NCI-H2107 (cell line): ENCODE measurements at places on chromosomes 7 and 10.
A peak's percentile ranks its signal among the peaks of the same experiment; 100 is the strongest.

DNA sequence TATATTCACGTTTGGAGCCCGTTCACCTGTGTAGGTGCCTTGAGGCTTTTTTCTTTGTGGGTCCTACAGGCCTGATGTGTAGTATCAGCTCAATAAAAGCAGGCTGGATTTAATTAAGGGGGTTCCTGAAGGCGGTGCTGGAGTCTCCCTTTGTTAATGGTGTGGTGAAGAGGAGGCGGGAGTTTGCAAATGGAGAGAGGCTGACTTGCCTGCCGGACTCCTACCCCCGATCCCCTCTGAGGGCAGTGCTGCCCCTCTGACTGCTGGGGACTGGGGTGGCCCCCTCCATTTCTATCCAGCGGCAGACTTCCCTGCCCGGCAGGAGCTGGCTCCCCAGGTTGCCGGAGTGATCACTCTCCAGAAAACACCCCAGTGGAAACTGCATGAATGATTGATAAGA lies 45.1 kb downstream of the ZMIZ1 start:
- DNase-seq = no peak

GRCh38 chr10:60594476-60595051 lies 183.7 kb upstream of the CDK1 start:
- DNase-seq = no peak

- DNase-seq = no peak
These were observed 239.6 kb downstream of the DNAJB6 start for GRCh38 chr7:157576415-157576814.

- DNase-seq = no peak
These were observed 25.2 kb downstream of the ABCB1 start for GRCh38 chr7:87575521-87575920.

DNA sequence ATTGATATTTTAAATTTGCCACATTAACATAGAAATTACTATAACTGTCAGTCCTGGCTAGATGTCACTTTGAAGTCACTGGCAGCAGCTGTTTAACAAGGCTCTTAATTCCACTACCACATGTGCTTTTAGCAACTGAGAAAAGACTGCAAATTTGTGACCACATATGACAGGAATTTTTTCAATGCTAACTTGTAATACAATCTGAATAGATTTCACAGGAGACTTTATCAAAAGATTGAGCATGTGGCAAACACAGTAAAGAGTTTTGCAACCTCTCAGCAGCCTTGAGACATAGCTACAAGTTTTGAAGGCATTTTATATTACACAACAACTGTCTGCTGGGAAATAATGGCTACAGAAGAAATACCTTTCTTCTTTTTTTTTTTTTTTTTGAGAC lies 73.0 kb downstream of the MICU1 start:
- no peak for DNase-seq

- DNase-seq = no peak
These were observed 99.0 kb upstream of the EGR2 start for GRCh38 chr10:62915158-62915557.

GRCh38 chr10:60399328-60399727 lies 9.7 kb upstream of the ANK3 start:
- no peak for DNase-seq

DNA sequence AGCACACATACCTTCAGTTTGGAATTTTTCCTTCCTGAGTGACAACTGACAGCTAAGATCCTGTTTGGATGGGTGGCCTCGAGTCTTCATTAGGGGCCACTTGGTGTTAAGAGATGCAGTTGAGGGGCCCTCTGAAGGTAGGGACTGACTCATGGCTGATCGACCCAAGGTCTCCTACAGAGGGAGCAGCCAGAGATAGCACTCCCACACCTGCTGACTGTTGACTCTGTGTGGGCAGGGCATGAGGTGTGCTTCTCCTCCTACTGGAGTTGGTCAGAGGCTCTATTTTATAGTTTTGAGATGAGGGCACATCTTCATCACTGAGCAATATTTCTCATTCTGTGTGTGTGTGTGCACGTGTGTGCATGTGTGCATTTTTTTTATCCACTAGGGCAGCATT lies 378.8 kb upstream of the PODXL start:
- DNase-seq = no peak

GRCh38 chr10:8044908-8045725 lies 9.4 kb upstream of the GATA3 start:
- DNase-seq = no peak

DNA sequence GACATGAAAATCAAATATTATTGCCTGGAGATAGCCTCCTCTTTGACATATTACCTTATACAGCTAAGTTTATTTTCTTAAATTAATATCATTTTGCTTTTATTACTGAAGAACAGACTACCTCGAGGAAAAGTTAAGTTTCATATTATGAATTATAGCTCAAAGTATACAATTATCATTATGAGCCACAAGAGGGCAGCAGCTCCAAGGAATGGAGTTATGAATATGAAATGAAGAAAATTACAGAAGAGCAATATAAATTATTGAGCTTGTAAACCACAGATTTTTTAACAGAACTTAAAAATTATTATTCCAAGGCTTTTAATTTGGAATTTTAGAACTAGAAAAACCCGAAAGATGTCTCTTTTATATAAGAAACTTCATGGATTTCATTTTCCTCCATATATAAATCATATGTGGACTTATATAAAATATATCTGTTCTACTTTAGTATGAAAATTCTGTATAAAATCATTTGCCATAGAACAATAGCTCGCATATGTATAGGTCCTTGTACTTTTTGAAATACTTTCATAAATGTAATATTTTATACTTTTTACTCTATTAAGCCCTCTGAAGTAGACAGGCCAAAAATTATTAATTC lies 40.1 kb downstream of the IQUB start:
- DNase-seq = no peak

GRCh38 chr10:74913377-74913979 lies 87.1 kb downstream of the KAT6B start:
- no peak for DNase-seq

DNA sequence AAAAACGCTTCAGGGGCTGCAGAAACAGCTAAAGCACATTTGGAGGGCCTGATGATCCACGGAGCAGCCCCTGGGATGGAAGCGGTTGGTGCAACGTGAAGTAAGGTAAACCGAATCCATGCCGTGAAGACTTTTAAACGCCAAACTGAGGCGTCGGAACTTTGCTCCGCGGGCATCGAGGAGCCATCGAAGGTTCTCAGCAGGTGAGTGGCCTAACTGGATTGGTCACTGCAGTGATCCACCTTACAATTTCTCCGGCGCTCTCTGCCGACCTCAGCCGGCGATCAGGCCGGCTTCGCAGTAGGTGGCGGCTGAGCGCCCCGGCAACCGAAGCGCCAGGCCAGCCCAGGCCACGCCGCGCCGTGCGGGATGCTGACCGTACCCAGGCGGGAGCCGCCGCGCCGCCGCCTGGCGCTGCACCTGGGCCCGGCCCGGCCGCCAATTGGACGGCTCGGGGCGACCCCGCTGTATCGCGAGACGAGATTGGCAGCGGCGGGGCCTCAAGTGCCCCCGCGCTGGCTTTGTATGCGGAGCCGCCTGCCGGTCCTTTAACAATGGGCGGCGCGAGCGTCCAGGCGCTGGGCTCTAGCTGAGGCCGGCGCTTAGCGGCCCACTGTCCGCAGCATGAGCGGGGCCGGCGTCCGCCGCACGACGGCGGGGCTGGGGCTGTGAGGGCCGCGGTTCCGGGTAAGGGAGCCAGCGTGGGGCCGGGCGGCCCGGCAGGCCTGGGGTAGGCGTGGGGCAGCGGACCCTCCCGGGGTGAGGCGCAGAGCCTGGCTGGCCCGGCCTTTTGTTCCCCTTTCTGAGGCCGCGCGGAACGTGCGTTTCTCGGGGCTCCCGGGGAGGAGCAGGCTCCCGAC lies at the start of gene CCNJ:
Gene CCNJ (plus strand): TSS at position 551 of the 860 bp plus-strand sequence. CDS start 811 bp downstream, outside the sequence.
- DNase-seq = peak; percentile 65

- DNase-seq = no peak
These were observed 33.9 kb downstream of the STRIP2 start for GRCh38 chr7:129468087-129468486.

GRCh38 chr7:111942450-111943081 lies 263.6 kb downstream of the DOCK4 start:
- DNase-seq = no peak

DNA sequence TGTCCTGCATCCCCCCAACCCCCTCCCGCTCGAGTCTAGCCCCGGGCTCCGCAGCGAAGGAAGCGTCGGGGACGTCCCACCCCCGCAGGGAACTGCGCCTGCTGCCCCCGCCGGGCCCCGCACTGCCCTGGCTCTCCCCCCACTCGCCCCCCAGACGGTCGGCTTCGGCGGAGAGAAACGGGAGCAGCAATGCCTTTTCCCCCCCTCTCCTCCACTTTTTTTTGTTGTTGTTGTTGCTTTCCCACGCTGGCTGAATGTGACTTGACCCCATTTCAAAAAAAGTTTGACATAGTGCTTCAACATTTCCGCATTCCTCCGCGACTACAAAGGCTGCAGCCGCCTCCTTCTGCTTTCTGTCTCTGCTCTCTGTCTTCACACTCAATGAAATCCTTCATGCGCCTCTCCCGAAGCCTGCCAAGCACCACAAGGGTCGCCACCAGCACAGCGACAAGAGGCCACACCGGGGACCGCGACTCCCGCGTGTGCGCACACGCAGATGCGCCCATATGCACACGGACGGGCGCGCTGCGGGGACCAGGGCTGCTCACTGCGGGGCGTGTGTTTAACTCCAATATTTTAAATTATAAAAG lies 1.0 kb downstream of the CDK6 start:
- no peak for DNase-seq

- DNase-seq = no peak
These were observed 7.4 kb upstream of the CPED1 start for GRCh38 chr7:120981117-120981516.

GRCh38 chr7:25028370-25029021 lies 48.5 kb upstream of the OSBPL3 start:
- DNase-seq = no peak

DNA sequence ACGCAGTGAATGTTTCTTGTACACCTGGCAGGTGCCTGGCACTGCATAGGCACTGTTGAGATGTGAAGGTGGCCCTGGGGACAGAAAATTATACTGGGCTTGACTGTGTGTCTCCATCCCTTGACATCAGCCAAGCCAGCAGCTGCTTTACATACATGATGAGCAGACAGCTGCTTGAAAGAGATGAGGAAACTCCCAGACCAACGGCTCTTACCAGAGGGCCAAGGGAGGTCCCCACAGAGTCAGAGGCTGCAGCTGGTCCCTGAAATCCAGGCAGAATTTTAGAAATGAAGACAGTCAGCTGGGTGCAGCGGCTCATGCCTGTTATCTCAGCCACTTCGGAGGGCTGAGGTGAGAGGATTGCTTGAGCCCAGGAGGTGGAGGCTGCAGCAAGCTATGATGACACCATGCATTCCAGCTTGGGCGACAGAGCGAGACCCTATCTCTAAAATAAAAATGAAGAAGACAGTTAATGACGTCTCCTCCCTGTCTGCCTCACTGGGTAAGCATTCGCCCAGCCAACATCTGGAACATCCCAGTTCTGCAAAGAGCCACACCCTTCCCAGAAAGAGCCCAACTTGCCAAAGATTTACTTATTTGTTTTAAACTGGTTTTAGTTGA lies 17.6 kb downstream of the LIMK1 start:
- peak; percentile 54 for DNase-seq

- DNase-seq = no peak
These were observed 573.9 kb downstream of the GATA3 start for GRCh38 chr10:8628351-8628750.

DNA sequence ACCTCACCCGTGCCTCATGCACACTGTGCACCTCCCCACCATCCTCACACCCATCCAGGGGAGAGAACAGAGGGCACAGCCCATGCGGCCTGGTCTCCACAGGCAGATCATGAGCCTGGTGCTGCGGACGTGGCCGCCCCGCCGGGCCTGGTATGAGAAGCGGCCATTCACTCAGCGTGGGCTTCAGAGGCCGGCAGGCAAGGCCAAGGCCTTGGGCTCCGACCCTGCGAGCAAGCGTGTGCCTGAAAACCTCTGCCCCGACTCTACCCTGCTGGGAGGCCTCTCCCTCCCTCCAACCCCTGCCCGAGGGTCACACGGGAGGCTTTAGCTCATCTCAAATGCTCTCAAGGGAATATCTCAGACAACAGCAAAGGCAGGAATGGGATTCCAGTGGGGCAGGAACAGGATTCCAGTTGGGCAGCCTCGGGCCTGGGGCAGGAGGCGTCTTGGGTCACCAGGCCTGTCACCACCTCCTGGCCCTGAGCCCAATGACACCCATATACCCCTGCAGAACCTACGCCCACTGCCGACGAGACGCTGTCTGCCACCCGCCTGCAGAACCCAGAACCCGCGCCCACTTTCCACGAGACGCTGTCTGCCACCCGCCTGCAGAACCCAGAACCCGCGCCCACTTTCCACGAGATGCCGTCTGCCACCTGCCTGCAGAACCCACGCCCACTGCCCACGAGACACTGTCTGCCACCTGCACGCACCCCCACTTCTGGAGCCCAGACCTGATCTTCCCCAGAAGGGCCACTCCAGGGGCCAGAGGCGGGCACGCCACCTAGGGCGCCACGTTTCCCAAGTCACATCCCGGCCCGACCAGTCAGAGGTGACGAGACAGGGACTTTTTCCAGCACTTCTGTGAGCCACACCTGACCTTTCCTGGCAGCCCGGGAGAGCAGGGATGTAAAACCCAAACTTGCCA lies 38.9 kb downstream of the ADAP1 start:
- no peak for DNase-seq

- DNase-seq = no peak
These were observed 217.8 kb upstream of the HPS1 start for GRCh38 chr10:98664329-98665042.

- no peak for DNase-seq
These were observed 122.8 kb downstream of the C10orf105 start for GRCh38 chr10:71596759-71597158.

DNA sequence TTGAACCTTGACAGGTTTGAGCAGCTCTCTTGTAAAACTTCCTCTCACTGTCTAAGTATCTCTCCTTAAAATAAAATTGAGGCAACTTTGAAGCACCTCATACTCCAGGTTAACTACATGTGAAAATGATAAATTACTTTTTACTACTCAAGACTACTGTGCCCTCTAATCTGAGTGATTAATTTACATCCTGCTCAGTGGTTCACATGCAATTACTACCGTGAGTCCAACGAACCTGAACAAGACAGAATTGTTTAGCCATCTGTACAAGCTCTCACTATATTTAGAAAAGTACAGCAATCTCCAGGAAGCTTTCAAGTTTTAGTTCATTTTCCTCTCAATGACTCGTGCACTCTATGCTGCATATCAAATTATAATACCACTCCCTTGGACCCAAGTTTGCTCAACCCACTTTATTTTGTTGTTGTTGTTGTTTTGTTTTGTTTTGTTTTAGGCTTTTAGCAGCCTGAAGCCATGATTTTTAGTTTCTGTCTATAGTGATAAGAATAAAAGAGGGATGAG lies 21.2 kb downstream of the PDE1C start:
- no peak for DNase-seq

DNA sequence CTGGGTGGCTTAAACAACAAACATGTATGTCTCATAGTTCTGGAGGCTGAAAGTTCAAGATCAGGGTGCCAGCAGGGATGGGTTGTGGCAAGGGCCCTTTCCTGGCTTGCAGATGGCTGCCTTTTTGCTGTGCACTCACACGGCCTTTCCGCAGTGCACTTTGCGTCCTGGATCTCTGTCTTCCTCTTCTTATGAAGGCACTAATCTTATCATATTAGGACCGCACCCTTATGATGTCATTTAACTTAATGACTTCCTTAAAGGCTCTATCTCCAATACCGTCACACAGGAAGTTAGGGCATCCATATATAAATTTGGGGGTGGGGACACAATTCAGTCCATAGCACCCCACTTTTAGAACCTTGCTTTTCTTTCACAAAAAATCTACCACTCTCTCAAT lies 255.2 kb downstream of the SNX13 start:
- DNase-seq = no peak

- no peak for DNase-seq
These were observed 155.5 kb upstream of the AHR start for GRCh38 chr7:17142831-17143541.

GRCh38 chr7:13908667-13909397 lies 80.6 kb downstream of the ETV1 start:
- no peak for DNase-seq

GRCh38 chr10:77321838-77322237 lies 315.8 kb downstream of the KCNMA1 start:
- DNase-seq = no peak
